ENCODE measurements at places on chromosomes 5 and 9. TPM values are rescaled to one million over a fixed set of nuclear protein-coding genes. Genes with fewer than 3 reads are reported as not detected.
A peak's percentile ranks its signal among the peaks of the same experiment; 100 is the strongest.

PALM2AKAP2 gene
- 4.8 TPM for total RNA-seq

GRCh38 chr9:32589083-32589723, 16.2 kb upstream of the NDUFB6 start:
- no peak for DNase-seq

- DNase-seq, result no peak
These were observed 29.1 kb upstream of the ATG10 start for GRCh38 chr5:81942746-81943145.

DNA sequence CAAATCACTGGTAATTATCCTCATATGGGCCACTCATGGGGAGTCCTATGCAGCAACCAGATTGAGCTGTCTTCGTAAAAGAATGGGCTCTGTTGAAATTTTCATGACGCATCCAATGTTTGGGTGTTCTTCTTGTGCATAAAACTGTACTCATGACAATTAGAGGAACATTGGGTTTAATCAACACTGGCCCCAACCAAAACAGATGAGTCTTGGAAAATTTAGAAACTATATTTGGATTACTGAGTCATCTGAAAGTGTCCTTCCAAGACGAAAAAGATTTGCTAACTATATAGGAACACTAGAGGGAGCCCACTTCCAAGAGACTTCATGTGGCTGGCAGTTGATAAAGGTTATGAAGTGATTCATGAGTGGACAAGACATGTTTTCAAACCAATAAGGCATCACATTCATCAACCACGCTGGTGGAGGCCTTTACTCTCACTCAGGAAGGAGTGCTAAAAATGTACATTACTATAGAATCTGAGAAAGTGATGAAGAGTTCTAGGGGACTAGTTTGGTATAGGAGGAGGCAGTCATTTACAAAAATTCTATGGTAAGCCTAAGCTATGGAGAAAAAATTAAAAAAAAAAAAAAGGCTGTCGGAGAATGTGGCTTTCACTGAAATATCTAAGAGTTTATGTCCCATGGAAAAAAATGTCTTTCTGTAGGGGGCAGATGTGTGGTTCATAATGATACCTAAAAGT, 313.5 kb downstream of the PRDM9 start:
- no peak for DNase-seq

CHSY3 gene
- 11.2 TPM for total RNA-seq

GRCh38 chr5:65539827-65540226, 23.1 kb downstream of the CENPK start:
- no peak for DNase-seq

- no peak for DNase-seq
These were observed 4.0 kb upstream of the ZSWIM6 start for GRCh38 chr5:61327760-61328753.

GRCh38 chr5:167064198-167064776, 1227.2 kb upstream of the WWC1 start:
- no peak for DNase-seq

LHX6 gene
- 15.0 TPM for total RNA-seq

DNA sequence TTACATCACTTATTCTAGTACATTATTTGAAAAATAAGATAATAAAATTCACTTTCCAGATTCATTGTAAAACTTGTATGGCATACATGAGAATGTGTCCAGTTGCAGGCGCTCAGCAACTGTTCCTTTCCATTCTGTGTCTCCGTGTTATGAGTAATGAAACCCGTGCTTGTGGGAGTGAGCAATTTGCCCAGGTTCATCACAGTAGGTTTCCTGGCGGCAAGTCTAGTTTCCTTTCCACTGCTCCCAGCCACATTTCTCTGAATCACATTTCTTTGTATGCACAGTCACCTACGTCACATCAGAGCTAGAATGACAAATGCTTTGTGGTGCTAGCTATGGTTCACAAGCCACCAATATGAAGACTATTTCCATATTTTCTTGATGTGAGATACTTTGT, 39.9 kb downstream of the MOCS2 start:
- no peak for DNase-seq

GRCh38 chr9:14399756-14400657, 86.1 kb upstream of the NFIB start:
- no peak for DNase-seq

- no peak for DNase-seq
These were observed 86.5 kb downstream of the BNC2 start for GRCh38 chr9:16784002-16784401.

PFN3 gene
- not detected for total RNA-seq

PRR7 gene
- 6.3 TPM for total RNA-seq

DNA sequence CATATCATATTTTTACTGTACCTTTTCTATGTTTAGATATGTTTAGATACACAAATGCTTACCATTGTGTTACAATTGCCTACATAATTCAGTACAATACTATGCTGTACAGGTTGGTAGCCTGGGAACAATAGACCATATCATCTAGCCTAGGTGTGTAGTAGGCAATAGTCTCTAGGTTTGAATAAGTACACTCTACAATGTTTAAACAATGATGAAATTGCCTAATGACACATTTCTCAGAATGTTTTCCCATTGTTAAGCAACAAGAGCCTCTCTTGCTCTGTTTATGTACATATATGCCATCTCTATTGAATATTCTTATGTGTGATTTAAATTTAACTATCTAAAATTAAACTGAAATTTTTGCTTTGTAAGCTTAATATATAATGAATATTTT, 209.6 kb upstream of the ST8SIA4 start:
- no peak for DNase-seq

SLC27A6 gene
- 19.8 TPM for total RNA-seq

SLC6A18 gene
- total RNA-seq, result not detected

AQP7 gene
- total RNA-seq, result 51.6 TPM

DNA sequence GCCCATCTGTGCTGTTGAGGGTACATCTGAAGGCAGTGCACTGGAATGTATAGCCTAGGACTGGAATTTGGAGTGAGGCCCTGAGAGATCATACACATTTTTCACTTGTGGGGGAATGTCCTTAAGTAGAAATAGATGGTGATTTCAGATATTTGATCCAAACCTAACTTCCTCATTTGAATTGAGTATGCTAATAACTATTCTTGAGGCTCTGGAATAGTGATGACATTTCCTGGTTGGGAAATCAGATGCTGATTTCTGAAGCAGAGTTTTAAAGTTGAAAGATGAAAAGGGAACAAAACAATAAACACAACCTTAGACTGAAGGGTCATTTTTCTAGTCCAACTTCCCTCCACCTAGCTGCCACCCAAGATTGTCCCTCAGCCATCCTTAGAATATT, 163.0 kb upstream of the CCDC152 start:
- DNase-seq, result no peak

EDIL3 gene
- total RNA-seq, result 22.4 TPM

DNA sequence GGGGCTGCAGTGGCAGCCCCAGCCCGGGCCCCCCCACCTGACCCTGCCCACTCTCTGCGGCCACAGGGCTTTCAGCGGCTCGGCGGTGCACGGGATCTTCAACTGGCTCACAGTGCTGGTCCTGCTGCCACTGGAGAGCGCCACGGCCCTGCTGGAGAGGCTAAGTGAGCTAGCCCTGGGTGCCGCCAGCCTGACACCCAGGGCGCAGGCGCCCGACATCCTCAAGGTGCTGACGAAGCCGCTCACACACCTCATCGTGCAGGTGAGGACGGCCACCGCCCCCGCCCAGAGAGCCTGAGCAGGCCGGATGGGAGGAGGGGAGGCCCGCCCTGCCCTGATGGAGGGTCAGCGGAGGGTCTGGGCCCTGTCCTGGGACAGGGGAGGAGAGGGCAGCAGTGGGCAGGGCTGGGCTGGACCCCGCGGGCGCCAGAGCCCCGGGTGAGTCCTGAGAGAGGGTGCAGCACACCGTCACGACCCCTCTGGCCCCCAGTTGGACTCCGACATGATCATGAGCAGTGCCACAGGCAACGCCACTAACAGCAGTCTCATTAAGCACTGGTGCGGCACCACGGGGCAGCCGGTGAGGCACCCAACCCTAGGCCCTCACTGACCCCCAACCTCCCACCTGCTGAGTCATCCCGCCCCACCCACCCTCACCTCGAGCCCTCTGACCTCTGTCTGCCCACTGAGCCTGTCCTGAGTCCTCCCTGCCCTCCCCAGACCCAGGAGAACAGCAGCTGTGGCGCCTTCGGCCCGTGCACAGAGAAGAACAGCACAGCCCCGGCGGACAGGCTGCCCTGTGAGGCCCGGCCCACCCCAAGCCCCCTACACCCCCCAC, 2.7 kb downstream of the SLC34A3 start:
- DNase-seq, result no peak

GRCh38 chr9:77456829-77457437, 191.2 kb downstream of the GNA14 start:
- peak; percentile 87 for DNase-seq

DNA sequence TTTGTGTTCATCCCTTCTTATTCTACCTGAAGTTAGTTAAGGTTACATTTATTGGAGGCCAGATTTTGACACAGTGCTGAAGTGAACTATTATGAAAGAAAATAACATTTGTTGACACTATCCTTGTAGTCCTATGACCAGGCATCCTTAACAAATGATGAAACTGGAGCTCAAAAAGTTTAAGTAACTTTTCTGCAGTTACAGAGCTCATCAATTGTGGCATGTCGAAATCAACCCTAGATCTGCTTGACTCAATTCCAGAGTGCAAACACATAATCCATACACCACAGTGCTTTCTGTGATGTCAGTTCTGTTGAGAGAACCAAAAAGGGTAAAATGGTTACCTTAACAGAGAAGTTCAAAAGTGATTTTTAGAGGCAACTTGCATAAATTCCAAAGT, 28.6 kb downstream of the KCNN2 start:
- DNase-seq, result no peak

CKS2 gene
- total RNA-seq, result 5.9 TPM

DNA sequence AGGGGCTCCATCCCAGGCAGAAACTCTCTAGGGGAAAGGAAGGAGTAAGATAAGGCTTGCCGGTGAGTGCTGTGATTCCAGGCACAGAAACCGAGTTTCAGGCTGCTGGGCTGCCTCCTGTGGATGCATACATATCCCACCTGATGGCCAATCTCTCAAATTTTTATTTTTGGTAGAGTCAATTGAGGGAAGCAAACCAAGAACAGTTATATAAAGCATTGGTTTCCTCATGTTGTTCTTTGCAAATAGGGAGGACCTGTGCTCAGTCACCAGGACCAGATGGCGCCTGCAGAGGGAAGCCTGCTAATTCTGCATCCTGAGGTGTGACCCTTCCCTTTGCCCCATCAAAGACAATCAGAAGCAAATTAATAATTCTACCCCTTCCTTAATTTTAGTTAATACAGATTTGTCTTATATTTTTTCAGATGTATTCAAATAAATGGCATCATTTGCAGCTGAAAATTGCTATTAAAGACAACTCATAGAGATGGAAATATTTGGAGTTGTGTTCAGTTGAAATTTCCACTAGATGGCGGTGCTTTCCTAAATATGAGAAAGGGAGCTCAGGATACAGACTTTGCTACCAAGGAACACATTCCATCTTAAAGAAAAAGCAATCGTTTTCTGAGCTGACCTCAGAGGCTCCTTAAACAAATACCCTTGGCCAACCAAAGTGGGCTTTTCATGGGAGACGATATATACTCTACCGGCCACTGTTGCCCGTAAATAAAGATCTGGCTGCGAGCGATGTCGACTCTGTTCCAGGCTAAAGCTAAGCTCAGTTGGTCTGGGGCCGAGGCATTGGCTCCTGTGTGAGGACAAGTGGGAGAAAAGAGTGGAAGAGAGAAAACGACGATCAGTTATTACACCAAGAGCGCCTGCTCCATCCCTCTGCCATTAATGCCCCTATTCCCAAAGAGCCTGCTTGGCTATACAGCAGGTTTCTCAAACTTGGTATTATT, 225.7 kb upstream of the KLF9 start:
- DNase-seq, result peak; percentile 48

- no peak for DNase-seq
These were observed 103.6 kb downstream of the C9orf152 start for GRCh38 chr9:110104261-110104809.

GRCh38 chr9:126965541-126966428, 51.2 kb downstream of the RALGPS1 start:
- DNase-seq, result no peak

CNTNAP3 gene
- 10.5 TPM for total RNA-seq

DNA sequence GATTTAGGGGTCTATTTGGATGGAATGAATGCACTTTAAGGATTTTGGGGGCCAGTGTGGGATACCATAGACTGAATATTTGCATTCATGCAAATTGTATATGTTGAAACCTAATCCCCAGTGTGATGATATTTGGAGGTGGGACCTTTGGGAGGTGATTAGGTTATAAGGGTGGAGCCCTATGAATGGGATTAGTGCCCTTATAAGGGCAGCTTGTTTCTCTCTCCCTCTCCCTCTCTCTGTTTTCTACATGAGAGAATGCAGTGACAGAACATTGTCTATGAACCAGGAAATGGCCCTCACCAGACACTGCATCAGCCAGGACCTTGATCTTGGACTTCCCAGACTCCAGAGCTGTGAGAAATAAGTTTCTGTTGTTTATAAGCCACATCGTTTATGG, 166.1 kb downstream of the MED10 start:
- no peak for DNase-seq

GRCh38 chr5:177343777-177344176, 7.7 kb downstream of the LMAN2 start:
- DNase-seq, result no peak

TMEM250 gene
- total RNA-seq, result 24.3 TPM

DNA sequence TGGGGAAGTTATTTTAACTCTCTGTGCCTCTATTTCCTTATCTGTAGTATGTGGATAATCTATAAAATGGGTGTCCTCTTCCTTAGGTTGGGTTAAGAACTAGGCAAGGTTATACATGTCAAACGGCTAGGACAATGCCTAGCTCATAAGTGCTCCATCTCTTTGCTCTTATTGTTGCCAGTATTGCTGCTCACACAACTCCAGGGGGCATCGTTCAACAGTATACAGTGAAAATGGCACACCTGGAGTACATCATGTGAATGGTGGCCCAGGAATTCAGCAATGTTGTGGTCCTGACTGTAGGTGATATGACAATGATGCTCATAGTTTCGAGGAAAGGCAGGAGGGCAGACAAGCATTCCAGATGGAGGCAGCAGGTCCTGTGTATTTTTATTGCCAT, 30.1 kb downstream of the SLIT3 start:
- DNase-seq, result no peak

- DNase-seq, result no peak
These were observed 708.8 kb downstream of the MTRR start for GRCh38 chr5:8577792-8578191.

EFNA5 gene
- 6.3 TPM for total RNA-seq

GRCh38 chr5:120538149-120538548, 74.0 kb downstream of the PRR16 start:
- DNase-seq, result no peak

COL15A1 gene
- total RNA-seq, result 37.7 TPM

NOTCH1 gene
- 47.7 TPM for total RNA-seq

C9orf50 gene
- 1.0 TPM for total RNA-seq

GRCh38 chr5:80714570-80715298, 60.0 kb upstream of the DHFR start:
- DNase-seq, result no peak

Measured in tibial nerve (tissue), 4 donors.